Breast epithelium (tissue), 4 donors: ENCODE measurements at places on chromosomes 6 and 20.

DNA sequence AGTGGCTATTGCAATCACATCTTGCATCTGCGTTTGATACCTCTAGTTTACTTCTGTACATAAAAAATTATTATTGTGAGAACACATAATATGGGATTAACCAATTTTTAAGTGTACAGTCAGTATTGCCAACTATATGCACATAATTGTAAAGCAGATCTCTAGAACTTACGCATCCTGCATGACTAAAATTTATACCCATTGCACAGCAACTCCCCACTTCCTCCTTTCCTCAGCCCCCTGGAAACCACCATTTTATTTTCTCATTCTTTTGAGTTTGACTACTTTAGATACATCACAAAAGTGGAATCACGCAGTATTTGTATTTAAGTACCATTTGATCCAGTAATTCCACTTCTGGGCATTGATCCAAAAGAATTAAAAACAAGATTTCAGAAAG lies 19.3 kb upstream of the OPN5 start:
- no peak for DNase-seq

DNA sequence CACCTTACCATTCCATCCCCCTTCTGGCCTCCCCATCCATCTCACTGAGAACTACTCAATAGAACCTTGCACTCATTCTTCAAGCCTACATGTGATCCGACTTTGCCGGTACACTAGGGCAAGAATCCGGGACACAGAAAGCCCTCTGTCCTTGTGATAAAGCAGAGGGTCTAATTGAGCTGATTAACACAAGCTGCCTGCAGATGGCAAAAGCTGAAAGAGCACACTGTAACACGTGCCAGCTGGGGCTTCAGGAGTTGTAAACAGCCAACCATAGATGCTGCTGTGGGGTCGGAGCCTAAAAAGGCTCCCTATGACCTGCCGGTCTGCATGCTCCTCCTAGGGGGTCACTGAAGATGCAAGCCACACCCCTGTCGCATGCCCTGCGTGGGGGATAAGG lies 124.1 kb downstream of the RNF144B start:
- DNase-seq, result no peak

DNA sequence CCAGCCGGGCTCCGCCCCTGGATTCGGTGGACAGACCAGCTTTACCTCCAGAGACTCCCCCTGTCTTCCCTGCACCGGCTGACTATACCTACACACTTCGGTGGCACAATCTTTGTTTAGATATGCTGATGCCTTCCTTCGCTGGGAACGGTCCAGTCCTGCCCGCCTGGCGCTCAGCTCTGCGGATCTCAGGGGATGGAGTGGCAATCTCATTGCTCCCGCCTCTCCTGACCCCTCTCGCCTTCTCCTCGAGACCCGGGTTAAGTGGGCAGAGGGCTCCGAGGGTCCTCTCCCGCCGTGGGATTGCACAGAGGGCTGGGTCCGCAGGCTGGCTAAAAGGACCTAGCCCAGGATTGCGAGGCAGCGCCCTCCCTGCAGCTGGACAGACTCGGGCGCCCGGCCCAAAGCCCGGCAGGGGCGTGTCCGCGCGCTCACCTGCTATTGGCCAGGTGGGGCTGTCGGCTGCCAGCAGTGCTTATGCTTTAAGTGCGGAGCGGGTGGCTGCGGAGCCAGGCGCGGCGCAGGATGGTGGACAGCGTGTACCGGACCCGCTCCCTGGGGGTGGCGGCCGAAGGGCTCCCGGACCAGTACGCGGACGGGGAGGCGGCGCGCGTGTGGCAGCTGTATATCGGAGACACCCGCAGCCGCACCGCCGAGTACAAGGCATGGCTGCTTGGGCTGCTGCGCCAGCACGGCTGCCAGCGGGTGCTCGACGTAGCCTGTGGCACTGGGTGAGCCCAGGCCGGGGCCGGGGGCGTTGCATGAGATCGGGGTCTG lies at the start of gene GNMT:
Gene GNMT, plus strand, starts transcription at position 512 of the 777 bp plus-strand sequence. Its CDS starts 14 bp downstream, at position 526.
- peak; percentile 58 for DNase-seq

DNA sequence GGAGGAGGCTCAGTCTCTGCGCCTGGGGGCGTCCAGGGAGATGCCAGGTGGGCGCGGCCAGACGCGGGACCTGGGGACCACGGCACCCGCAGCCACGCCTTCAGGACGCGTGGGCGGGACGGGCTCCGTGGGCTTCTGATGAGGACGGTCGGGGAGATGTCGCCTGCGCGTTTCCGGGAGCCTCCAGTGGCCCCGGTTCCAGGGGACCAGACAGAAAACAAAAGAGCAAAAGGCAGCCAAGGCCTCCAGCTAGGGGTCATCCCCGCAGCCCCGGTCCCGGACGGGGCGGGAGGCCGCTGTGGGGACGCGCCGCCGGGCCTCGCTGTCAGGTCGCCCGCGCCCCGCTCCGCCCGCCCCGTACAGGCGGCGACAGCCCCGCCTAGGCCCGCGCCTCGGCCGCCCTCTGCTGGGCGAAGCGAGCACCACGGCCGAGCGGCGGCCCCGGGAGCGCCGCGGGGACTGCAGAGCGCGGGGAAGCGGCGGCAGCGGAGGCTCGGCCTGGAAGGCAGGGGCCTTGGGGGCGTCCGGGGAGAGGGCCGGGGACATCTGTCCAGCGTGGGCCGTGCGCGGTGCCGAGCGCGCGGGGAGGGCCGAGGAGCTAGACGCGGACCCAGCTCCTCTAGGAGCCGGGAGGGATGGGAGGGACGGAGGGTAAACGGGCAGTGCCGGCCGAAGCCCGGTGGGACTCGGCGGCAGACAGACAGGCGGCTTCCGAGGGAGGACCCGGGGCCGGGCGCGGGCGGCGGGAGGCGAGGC lies 48.7 kb downstream of the TMEM242 start:
- DNase-seq, result peak; percentile 82

- DNase-seq, result no peak
Measured at GRCh38 chr6:13812359-13812642, 2.1 kb downstream of the MCUR1 start.

DNA sequence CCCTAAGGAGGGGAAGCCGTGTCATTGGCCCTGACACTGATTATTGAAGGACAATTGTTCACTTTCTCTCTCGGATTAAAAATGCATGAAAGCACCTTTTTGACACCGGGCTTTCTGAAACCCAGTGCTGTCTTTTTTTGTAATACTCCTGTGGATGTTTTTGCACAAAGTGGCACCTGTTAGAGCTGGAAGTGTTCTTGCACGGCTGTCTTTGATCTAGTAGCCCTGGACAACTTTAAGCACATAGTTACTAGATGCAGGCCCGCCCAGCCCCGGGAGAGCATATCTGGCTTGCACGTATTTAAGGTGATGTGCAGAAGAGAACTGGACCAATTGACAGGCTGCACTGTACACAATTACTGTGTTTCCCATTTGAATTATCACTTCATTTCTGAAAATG lies 72.6 kb downstream of the ARID1B start:
- DNase-seq, result no peak

DNA sequence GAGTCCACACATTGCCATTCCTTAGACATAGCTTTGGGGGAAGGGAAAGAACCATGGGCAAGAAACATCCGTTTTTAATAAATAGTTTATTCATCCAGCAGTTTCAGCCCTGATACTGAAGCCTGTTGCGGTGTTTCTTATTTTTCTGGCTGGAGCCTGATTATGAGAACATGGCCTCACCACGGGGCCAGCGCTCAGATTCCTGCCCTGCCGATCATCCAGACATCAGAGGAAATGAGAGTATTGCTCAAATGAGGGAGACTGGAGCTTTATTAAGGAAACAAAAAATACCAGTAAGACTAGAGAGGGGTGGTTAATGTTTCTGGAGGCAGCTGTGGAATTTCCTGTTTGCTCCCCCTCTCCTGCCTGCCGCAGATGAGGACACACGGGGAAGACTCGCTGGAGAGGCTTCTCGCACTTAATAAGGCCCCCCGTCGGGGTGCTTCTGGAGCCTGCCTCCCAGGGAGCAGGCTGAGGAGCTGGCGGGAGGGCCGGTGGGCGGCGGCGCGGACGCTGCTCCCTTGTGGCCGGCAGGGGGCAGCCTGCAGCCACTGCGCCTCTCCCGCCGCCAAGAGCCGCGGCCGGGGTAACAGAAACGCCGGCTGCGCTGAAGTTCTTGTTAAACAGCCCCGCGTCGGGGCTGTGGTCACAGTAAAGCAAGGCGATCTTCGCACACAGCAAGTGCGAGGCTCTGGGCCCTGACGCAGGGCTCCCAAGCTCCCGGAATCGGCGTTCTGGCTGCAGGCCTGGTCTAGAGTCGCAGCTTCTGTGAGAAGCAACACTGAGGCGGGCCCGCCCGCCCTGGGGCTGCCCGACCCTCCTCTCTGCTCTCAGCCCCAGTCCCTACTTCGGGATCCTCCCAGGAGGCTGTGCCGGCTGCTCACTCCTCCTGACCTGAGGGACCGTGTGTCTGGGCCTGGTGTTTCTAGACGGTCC lies 17.5 kb downstream of the LEMD2 start:
- no peak for DNase-seq

GRCh38 chr20:53298911-53299310 lies 294.7 kb downstream of the ZNF217 start:
- no peak for DNase-seq

GRCh38 chr20:58536289-58536688 lies 21.1 kb upstream of the APCDD1L start:
- no peak for DNase-seq

DNA sequence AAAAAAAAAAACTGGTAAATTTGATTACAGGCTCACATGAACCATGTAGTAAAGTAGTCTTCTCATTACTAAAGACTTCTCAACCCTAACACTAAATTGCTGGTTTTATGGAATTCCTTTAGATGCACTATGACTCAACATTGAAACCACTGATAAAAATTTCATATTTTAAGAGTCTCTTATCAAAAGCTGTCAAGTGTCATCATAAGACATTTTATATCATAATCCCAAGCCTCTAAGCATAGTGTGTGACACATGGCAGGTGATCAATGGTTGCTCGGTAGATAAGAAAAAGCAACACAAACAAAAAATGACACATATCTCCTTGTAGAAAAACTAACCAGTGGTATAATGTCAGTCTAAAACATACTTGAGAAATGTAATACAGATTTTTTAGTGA lies 258.4 kb downstream of the RNGTT start:
- no peak for DNase-seq

- DNase-seq, result no peak
Measured at GRCh38 chr20:15866916-15867730, 706.1 kb downstream of the KIF16B start.

DNA sequence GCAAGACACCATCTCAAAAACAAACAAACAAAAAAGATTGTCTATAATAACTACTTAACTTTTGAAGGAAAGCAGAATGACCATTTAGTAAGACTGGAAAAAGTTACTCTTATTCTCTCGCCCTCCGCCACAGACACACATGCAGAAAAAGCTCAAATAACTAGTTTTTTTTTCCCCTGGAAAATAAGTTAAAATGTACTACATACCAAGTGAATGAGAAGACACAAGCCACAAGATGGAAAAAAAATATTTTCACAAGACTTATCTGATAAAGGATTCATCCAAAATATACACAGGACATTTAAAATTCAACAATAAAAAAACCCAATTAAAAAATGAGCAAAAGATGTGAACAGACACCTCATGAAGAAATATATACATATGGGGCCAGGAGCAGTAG lies 31.9 kb downstream of the NUDT3 start:
- DNase-seq, result no peak

DNA sequence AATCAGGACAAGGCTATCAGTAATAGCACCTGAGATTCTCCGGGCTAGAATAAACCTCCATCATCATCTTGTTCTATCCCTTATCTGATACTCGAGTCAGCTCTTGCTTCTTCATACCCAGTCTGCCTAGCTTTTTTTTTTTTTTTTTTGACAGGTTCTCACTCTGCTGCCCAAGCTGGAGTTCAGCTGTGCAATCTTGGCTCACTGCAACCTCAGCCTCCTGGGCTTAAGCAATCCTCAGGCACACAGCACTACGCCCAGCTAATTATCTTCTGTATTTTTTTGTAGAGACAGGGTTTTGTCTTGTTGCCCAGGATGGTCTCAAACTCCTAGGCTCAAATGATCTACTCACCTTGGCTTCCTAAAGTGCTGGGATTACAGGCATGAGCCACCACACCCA lies 19.5 kb downstream of the SRSF6 start:
- DNase-seq, result no peak

- DNase-seq, result no peak
Measured at GRCh38 chr20:12763406-12763805, 245.4 kb upstream of the SPTLC3 start.
